ENCODE measurements at places on chromosomes 11 and 22.

DNA sequence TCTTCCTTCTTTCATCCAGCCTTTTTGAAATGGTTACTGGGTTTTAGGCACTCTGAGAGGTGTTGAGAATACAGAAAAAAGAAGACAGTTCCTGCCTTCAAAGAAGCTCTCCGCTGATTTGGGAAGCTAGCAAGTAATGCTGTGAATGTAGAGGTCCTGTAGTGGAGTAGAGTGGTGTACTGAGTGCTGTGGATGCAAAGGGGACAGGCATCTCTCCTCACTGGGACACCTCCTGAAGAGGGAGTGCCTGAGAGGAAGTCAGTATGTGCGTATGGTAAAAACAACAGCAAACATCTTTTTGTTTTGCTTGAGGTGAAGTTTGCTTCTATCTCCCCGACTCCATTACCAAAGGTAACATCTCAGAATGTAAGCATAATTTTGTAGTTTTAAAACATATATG, 77.5 kb downstream of the EXT2 start:
- DNase-seq: no peak

- DNase-seq: no peak
Measured at GRCh38 chr11:16814410-16815046, 76.1 kb downstream of the C11orf58 start.

GRCh38 chr11:117673602-117674001, 123.4 kb downstream of the DSCAML1 start:
- DNase-seq: no peak

DNA sequence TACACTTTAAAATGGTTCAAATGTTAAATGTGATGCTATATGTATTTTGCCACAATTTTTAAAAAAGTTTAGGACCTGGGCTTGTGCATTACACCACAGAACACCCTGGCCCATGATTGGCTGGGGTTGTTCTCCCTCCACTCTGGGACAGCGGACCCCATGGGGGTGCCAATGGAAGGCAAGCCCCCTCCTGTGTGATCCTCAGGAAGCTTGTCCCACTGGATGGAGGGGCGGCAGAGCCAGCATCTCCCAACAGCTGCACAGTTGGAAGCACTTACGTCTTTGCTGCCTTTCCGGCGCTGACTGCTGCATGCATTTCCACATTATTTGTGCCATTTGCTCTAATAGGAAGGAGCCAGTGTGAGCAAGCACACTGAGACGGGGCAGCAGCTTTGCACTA, 196.5 kb downstream of the SHANK2 start:
- DNase-seq: no peak

GRCh38 chr22:36741968-36742367, 34.0 kb downstream of the IFT27 start:
- DNase-seq: no peak

DNA sequence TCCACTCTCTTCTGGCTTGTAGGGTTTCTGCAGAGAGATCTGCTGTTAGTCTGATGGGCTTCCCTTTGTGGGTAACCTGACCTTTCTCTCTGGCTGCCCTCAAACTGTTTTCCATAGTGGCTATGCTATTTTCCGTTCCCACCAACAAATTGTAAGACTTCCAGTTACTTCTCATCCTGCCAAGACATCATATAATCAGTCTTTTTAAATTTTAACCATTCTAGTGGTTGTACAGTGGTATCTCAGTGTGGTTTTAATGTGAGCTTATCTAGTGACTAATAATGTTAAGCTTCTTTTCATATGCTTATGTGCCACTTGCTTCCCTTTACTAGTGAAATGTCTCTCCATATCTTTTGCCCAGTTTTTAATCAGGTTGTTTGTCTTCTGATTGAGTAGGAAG, 13.6 kb upstream of the TRIM29 start:
- no peak for DNase-seq

- no peak for DNase-seq
Measured at GRCh38 chr11:2132246-2132645, 6.9 kb downstream of the IGF2 start.

- DNase-seq: peak; percentile 44
Measured at GRCh38 chr22:25564320-25564978, at the start of gene GRK3. Gene GRK3, plus strand, starts transcription at chr22:25564675. Its CDS starts 366 bp downstream, at chr22:25565041.

GRCh38 chr22:33785283-33785968, 134.8 kb downstream of the LARGE1 start:
- no peak for DNase-seq

- DNase-seq: no peak
Measured at GRCh38 chr11:117193130-117194020, 5.8 kb upstream of the TAGLN start.

GRCh38 chr22:23893121-23893944, 850 bp upstream of the MIF start:
- DNase-seq: no peak

GRCh38 chr11:67283481-67283963, 5.6 kb upstream of the ANKRD13D start:
- DNase-seq: no peak

DNA sequence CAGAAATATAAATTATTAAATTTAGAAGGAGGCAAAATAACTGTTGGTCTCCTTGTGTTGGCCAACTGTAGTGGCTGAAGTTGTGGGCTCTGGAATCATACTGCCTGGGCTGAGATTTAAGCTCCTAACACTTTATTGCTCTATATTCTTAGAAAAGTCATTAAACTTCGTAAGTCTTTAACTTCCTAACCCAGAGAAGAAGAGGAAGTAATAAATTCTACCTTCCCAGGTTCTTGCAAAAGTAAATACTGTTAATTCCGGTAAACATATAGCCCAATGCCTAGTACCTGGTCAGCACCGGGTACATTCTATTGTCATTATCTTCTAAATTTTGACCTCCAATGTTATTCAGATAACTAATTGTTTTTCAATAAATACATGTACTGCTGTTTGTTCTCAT, 4.5 kb downstream of the OR51T1 start:
- no peak for DNase-seq

- DNase-seq: no peak
Measured at GRCh38 chr22:50268655-50269113, 1.5 kb downstream of the MAPK11 start.

GRCh38 chr22:27523711-27524110, 277.8 kb downstream of the MN1 start:
- DNase-seq: no peak

DNA sequence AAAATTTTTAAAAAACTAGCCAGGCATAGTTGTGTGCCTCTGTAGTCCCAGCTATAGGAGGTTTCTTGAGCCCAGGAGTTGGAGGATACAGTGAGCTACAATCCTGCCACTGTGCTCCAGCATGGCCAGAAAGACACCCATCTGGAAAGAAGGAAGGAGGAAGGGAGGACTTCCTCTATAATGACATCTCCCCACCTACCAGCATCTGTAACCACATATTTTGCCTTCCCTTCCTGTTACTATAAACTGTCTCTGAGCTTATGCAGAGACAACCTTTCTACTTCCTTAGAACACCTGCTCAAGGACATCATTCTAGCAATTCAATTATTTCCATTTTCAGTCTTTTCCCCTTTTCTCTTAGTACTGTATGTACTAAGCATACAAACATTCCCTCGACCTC, 2.2 kb upstream of the NUP160 start:
- no peak for DNase-seq

DNA sequence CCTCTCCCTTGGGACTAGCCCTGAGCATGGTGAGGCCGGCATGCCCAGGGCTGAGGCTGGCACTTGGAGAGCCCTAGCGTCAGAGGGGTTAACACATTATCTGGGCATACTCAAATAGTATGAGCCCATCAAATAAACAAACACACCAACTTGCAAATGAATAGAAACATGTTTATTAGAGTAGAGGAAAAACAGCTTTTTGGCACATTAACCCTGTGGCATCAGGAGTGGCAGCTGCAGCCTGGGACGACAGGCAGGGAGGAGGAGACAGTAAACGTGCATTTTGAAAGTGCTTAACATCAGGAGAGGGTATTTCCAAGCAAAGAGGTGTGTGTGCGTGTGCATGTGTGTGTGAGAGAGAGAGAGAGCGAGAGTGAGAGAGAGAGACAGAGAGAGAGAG, 684.9 kb downstream of the NTM start:
- no peak for DNase-seq

GRCh38 chr11:2466069-2466801, 21.4 kb downstream of the KCNQ1 start:
- DNase-seq: no peak

- no peak for DNase-seq
Measured at GRCh38 chr11:6225024-6225423, 9.4 kb downstream of the FHIP1B start.

DNA sequence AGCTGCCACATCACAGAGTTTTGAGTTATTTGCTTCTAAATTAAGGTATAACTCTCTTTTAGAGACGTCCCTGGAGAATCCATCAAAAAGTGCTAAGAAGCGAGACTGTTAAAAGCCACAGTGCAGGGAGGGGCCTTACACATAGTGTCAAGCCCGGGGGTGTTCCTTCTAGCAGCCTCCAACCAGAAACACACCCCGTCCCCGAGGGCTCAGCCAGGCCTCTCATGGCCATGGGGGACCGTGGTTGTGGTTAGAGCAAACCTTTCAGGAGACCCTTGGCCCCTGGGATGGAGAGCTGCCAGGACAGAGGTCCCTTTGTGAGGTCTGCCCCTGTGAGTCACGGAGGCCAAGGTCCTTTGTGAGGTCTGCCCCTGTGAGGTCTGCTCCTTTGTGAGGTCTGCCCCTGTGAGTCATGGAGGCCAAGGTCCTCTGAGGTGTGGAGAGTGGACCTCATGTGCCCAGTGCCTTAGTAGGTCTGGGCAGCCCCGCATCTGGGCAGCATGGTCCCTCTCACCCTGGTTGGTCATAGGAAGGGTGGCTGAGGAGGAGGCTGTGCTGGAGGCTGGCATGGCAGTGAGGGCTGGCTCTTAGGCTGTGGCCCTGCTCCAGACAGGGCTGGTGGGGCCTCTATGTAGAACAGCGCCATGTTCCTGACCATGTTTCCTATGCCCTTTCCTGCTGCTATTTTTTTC, 5.4 kb downstream of the GNAZ start:
- DNase-seq: no peak

DNA sequence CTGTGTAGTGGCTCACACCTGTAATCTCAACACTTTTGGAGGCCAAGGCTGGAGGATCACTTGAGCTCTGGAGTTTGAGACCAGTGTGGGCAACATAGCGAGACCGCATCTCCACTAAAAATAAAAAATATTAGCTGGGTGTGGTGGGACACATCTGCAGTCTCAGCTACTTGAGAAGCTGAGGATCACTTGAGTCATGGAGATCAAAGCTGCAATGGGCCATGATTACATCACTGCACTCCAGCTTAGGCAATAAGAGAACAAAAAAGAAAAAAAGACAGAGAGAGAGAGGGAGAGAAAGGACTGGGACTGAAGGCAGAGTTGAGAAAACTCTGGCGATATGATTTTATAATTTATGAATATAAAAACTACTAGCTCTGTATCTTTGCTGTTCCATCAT, 473.1 kb downstream of the LRRC4C start:
- DNase-seq: no peak

DNA sequence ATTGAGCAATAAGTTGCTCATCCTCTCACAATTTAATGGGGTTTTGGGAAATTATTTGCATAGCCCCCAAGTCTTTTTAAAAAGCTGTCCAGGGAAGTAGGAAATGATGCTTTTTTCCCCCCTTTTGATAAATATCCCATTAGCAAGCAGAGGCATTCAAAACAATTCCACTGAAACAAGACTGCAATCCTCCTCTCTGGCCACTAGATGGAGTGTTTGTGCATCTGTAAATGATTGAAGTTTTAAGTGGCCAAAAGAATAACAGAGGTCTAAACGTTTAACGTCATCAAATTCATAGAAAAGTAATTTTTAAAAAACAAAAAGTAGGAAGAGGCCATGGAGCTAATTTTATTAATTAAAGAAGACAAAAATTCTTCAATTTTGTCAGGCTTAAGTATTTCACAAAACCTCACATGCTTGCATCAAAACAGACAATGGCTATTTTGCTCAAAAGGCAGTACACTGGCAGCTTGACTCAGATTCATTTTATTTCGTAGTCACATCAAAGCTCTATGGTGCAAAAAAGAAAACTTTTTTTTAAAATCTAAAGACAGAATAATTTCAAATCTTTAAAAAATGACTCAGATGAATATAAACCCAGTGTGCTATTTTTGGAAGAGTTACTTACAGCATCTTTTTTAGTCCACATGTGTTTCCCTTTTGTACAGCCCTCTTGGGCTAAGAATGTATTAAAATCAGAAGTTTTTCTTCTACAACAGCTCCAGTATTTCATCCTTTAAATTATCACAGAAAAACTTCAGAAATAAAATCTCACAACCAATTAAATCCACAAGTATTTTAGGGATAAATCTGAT, 17.8 kb downstream of the CHORDC1 start:
- peak; percentile 10 for DNase-seq

GRCh38 chr11:30876663-30877396, 290.7 kb upstream of the MPPED2 start:
- DNase-seq: no peak

DNA sequence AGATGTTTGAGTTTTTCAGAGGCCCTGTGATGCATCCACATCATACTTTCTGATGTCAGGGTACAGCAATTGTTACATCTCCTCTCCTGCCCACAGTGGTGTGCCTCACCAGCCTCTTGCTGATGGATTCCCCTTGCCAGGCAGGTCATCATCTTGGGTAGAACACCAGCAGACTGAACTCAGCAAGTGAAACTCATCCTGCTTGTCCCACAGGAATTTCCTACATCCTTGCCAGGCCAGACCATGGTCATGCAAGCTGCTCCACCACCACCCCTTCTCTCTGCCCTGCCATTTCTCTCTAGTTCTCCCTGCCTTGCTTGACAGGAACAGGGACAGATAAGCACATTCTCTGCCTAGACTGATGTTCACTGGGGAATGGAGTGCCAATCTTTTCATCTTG, 85.9 kb downstream of the PAX6 start:
- DNase-seq: no peak

DNA sequence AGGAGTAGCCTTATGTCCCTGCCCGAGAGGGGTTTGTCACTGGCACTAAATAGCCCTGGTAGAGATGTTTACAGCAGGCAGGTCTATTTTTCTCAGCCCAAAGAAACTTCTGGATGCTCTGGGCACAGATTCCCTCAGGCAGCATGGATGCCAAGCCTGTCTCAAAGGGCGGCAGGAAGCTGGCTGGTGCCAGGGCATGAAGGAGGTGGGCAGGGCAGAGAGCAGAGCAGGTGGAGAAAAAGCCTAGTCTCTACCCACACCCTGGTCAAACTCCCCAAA, 4.1 kb upstream of the GAS2L1 start:
- no peak for DNase-seq

- peak; percentile 51 for DNase-seq
Measured at GRCh38 chr11:10809373-10810160, 841 bp upstream of the EIF4G2 start.

DNA sequence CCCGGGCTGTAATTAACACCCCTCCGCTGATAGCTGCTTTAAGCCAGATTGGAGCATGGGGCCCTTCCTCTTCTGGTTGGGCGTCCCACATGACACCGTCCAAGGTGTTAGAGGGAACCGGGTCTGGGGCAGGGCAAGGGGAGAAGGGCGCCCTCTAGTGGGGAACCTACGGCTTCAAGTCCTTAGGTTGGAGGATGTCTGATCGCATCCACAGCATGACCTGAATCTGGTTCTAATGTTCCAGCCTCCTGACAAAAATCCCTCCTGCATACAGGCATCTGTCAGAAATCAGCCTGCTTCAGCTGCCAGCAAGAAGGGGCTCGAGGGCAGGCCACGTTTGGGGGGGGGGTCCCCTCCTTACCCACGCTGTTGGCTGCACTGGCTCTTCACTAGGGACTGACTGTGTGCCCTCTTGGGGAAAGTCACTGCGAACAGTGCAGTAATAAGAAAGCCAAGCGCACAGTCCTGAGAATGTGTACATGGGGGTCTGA, 94.2 kb upstream of the TBCEL start:
- peak; percentile 21 for DNase-seq

All from CD4-positive, alpha-beta T cell treated with Interleukin-1 beta for 1 hour (primary cell).